ENCODE measurements at places on chromosomes 3 and 15.
A peak's percentile ranks its signal among the peaks of the same experiment; 100 is the strongest.

- ATAC-seq = no peak
These were observed 407.9 kb upstream of the ATP11B start for GRCh38 chr3:182385356-182385755.

- no peak for ATAC-seq
These were observed 2.2 kb upstream of the FES start for GRCh38 chr15:90881978-90882721.

DNA sequence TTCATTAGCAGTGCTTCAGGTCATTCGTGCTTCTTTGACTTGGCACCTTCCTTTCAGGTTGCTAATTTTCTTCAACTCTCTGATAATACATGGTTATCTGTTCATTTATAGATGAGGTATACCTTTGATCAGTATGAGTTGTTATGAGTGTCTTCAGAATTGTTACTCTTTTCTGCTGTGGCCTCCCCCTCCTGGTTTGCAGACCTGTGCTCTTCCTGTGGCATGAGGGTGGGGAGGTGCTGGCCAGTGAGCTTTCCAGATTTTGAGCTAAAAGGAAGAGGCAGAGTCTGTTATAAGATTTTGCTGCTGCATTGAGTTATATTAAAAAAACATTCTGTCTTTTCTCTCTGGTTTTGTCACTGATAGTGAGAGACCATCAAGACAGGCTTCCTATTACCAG lies 30.8 kb upstream of the GOLGA6L9 start:
- ATAC-seq = no peak

DNA sequence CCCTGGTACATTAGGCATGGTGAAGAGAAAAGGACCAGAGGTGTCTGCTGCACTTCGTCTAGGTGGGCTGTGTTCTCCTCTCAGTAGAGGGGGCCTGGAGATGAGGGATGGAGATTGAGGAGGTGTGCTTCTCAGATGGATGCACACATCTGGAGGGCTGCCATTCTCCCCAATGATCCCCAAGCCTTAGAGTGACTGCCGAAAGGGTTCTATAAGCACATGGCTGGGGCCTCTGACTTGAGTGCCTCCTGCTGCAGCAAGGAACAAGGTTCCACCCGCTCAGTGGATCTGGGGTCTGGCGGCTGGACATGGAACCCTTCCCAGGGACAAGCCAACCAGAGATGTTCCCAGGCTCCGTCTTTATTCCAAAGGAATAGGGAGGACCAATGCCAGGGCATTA lies 66.8 kb downstream of the CPN2 start:
- ATAC-seq = no peak

GRCh38 chr3:137121704-137122314 lies 164.0 kb downstream of the IL20RB start:
- peak; percentile 60 for ATAC-seq

GRCh38 chr15:40379853-40380252 lies 2.7 kb upstream of the KNSTRN start:
- ATAC-seq = peak; percentile 83

DNA sequence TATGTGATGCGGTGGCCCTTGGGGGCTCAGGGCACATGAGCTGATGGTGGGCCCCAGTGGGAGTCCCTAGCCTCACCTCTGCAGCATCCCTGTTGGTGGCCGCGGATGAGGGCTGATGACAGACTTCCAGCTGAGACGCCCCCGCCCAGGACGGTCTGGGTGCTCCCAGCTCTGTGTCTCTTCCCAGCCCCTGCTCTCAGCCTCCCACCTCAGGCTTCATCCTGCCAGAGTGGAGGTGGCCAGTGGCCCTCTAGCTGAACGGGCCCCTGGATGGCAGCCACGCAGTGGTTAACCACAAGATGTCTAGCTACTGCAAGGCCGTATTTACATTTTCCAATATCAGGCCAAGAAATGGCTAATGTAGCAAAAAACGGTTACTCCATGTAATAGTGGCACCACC lies 205.3 kb upstream of the LINGO1 start:
- ATAC-seq = no peak

- no peak for ATAC-seq
These were observed 27.2 kb upstream of the SLC41A3 start for GRCh38 chr3:126111126-126111551.

DNA sequence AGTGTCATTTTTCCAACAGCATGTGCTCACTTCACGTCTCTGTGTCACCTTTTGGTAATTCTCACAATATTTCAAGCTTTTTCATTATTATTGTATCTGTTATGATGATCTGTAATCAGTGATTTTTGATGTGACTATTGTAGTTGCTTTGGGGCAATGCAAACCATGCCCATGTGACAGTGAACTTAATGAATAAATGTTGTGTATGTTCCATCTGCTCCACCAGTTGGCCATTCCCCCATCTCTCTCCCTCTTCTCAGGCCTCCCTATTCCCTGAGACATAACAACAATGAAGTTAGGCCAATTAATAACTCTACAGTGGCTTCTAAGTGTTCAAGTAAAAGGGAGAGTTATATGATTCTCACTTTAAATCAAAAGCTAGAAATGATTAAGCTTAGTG lies 32.5 kb upstream of the TBC1D23 start:
- no peak for ATAC-seq

DNA sequence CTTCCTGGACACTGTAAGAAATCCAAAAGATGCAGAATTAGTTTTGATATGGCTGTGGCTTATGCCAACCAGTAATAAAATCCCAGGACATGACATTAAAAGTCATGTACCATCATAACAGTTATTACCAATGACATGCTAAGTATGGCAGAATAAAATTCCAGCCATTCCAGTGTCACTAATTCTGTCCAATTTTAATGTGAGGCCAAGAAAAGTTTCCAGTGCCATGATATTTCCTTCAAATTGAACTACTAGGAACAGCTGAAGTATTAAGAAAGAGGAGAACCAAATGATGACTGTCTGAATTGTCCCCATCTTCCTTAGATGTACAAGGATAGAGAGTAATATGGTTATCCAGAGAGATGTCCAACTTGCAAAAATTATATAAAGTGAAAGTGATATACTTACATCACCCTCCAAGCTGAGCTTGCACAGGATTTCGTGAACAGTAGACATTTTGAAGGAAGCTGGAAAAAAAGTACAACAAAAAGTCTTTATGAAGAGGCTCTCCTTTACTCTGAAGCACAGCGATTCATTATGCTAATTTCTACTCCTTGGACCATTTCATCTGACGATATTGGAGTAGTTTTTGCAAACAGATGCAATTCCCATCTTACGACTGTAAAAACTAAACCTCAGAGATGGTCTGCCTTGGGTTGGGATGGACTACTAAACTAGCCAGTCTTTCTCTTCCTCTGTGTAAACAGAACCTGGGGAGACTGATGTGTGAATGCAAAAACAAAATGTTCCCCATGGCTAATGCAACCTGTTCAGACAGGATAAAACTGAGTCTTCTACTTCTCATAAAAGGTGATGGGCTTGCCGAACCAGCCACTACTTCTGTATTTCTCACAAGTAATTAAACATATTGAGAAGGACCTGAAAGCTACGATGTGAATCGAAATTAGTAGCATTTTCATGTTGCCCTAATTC lies 11.9 kb downstream of the ANXA2 start:
- ATAC-seq = no peak

DNA sequence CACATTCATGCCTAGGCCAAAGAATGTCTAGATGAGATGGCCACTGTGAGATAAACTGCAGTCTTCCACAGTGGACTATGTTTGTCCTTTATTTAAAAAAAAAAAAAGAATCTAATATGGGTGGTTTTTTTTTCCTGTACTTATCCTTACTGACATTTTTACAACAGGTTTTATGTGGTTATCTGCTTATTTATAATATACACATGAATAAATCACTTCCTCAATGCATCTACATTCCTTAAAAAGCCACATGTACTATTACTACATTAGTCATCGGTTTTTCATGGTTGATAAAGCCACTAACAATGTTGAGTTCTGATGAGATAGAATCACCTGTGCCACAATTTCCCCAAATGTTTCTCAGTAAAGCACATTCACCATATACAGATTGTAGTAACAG lies 341.3 kb upstream of the THBS1 start:
- no peak for ATAC-seq

GRCh38 chr3:161630794-161631193 lies 134.2 kb downstream of the OTOL1 start:
- ATAC-seq = no peak

DNA sequence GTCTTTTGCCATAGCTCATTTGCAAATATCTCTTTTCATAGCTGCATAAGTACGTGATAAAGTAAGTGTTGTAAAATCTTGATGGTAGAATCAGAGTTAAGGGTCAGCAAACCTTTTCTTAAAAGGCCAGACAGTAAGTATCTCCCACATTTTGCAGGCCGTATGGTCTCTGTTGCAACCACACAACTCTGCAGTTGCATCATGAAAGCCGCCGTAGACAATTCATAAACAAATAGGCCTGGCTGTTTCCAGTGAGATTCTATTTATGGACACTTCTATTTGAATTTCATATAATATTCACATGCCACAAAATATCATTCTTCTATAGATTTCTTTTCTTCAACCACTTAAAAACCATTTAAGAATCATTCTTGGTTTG lies 248.5 kb downstream of the TLE3 start:
- no peak for ATAC-seq

GRCh38 chr15:40052604-40053003 lies 13.6 kb upstream of the SRP14 start:
- ATAC-seq = no peak

- ATAC-seq = no peak
These were observed 26.2 kb downstream of the TMOD3 start for GRCh38 chr15:51855612-51856011.

- no peak for ATAC-seq
These were observed 9.1 kb downstream of the PLA2G4F start for GRCh38 chr15:42147431-42147735.

GRCh38 chr15:39165020-39165706 lies 415.7 kb upstream of the THBS1 start:
- ATAC-seq = no peak
